ENCODE measurements at places on chromosomes 3 and 15.

- DNase-seq, result peak; percentile 27
These were observed 7.3 kb downstream of the CCDC14 start for GRCh38 chr3:123953735-123954134.

DNA sequence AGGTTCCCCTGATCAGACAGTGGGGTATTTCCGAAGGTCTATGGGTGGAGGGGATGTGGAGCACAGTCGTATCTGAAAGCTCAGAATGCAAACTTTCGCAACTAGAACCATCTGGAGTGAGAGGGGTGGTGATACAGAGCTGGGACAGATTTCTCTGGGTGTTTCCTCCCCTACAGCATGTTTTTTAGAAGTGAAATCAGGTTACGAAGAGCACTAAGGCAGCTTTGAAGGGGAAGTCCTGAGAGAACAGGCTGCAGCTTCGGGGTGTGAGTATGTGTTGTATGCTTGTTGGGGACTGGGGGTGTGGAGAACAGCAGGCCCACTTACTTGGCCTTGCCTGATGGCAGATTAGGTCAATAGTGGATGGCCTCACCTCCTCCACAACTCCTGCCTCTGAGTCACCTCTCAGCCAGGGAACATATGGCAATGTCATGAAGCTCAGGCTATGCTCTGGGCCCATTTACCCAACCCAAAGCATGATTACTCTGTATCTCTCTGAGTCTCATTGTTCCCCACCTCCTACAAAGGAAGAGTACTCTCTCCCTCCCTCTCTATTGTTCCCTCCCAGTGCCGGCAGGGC is 107.2 kb upstream of the RASGRP1 start:
- no peak for DNase-seq

- no peak for DNase-seq
These were observed 247.7 kb upstream of the CTNNB1 start for GRCh38 chr3:40951636-40952035.

GRCh38 chr15:34851751-34852150 is 56.4 kb upstream of the ACTC1 start:
- no peak for DNase-seq

DNA sequence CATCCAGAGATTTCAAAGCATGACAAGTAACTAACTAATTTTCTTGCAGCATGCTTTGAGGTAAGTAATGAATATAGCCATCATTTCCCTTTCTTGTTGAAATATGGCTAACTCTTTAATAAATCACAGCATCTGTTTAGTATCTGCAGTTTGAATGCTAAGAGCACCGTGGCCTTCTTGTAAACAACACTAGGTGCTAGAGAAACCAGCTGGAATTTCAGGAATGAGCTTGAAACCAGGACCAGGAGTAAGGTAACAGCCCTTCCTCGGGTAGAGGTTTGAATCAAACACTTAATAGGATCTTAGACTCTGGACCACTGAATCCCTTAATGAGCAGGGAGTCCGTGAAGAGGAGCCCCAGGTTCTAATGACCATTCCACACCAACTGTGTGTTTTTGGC is 13.6 kb downstream of the CALML4 start:
- DNase-seq, result no peak

GRCh38 chr15:26395624-26396023 is 377.2 kb downstream of the GABRB3 start:
- DNase-seq, result no peak

GRCh38 chr3:163935411-163935810 is 1142.9 kb downstream of the SI start:
- no peak for DNase-seq

DNA sequence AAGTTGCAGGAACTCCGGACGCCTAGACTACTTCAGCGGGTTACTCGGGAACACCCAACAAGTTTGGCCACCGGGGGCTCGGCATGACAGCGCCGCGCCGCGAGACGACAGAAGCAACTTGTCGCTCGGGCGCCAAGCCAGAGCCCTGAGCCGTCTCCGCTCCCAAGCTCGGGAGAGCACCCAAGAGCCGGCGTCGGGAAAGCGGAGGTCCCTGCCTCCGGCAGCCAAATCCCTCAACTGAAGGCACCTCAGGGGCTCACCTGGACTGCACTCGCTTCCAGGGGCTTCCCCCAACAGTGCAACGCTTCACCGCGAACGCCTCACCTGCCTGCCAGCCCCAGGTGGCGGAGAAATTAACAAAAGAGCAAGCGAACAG is 640 bp downstream of the MB21D2 start:
- DNase-seq, result peak; percentile 65

DNA sequence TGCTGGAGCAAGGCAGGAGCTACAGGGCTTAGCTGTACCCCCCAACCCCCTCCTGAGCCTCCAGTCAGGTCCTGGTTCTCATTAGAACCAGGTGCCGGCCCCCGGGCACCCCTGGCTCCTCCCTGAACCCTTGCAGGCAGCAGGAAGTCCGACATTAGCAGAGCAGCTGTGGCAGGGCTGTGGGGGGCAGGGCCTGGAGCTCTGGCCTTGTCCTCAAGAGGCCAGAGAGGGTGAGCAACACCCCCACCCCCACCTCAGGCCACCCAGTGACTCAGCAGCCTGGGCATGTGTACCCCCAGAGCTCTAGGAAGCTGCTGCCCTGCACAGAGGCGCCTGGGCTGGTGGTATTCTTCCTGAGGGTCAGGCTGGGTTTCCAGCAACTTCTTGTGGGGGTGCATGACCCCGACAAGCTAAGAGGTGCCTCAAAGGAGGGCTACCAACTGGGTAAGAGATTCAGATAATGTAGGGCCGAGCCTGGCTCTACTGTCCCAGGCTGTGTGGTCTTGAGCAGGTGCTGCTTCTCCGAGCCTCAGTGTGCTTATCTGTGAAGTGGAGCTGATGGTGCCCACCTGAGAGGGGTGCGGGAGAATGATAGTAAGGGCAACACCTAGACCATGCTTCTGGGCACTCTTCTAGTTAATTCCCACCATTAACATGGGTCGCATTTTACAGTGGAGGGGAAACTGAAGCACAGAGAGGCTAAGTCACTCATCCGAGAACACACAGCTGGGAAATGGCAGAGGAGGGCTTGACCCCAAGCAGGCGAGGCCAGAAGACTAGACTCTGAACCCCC is 16.0 kb downstream of the H1-8 start:
- no peak for DNase-seq

DNA sequence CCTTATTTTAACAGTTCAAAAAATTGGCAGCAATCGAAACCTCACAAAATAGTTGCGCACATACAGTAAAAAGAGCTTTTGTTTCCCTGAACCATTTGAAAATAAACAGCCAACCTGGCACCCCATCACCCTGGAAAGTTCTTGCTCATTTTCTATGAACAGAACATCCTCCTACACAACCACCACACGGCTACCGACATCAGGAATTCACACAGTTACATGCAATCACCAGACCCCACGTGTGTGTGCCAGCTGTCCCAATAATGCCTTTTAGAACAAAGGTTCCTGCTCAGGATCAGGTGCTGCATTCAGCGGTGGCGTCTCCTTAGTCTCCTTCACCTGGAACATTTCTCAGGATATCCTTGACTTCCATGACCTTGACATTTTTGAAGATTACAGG is 186.5 kb downstream of the KLF13 start:
- DNase-seq, result no peak

DNA sequence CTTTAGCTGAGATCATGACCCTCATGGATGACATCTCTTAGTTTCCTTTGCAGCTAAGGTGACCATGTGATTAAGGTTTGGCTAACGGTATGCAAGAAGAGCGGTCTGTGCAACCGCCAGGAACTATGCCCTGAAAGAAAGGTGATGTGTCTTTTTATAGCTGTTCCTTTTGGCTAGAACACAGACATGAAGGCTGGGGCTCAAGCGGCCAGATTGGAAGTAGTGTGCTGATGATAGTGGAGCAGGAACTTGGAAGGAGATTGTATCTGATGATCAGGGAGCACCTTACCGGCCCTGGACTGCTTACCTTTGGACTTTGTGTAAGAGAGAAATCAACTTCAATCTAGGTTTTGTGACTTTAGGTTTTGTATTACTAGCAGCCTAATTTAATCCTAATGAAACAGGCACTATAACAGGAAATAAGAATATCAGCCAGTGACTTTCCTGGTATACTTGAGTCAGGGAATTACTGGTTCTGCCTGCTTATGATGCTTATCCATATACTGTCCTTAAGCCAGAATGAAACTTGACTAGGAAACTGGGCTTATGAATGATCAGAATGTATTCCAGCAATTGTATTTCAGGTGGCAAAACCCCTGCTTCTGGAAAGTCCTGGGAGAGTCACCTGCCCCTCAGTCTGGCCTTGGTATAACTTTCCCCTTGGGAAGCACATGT is 164.3 kb upstream of the LRIG1 start:
- DNase-seq, result no peak

DNA sequence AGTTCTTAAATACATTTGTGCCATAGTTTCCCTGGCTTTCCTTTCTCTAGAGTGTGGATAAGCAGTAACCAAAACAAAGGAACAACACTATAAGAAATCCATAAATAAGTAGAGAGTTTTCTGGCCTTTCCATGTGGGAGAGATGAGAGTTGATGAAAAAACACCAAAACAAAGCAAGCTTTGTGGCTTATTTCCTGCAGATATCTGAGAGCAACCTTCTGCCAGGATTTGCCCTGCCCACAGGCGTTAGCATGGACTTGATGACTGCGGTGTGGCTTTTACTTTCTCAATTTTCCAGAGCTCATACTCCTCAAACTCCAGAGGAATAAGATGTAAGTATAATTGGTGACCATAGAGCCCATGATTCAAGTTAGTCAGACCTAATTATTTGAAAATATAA is 194.9 kb downstream of the RAP2B start:
- no peak for DNase-seq

DNA sequence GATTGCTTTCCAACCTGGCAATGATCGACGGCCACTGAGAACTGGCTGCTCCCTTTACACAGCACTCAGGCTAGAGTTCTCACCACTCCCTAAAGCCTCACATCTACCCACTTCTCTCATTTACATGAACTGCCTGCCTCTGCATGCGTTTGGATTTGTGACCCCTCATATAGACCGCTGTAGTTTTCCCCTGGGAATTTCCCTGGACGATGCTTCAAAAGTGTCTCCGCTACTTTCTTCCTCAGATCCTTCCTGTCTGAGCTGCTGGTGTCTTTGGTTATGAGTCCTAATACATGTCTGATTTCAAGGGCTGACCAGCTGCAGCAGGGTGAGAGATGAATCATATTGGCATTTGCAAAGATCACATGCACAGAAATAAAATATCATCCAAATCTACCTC is 116.7 kb upstream of the ETV5 start:
- no peak for DNase-seq

- DNase-seq, result no peak
These were observed 22.1 kb upstream of the TJP1 start for GRCh38 chr15:29844290-29844903.

DNA sequence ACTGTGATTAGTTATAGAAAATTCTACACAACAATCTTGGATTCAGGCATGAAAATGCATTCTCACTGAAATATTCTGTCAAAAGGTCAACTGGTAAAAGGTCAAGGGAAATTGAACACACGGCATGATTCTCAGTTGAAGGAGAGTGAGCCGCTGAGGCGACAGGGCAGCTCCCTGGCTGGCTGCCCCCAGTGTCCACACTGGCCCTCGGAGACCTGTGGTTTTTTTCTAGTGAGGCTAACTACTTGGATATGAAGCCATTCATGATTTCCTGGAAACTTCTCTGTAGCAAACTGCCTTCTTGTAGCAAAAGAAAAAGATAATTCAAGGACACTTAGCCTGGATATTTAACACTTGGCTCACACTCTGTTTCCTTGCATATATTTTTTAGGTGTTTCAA is 37.2 kb downstream of the AADACL2 start:
- DNase-seq, result no peak

DNA sequence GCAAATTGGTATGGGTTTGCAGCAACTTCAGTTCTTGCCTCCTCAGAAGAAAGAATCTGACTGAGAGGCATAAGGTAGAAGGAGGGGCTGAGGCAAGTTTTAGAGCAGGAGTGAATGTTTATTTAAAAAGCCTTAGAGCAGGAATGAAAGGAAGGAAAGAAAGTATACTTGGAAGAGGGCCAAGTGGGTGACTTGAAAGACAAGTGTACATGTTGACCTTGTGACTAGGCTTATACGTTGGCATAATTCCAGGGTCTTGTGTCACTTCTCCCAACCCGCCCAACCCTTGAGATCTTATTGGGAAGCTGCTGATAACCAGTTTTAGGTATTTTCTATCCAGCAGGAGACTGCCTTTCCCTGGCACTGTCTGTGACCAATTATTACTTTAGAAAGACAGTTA is 436.9 kb upstream of the ZNF717 start:
- no peak for DNase-seq

DNA sequence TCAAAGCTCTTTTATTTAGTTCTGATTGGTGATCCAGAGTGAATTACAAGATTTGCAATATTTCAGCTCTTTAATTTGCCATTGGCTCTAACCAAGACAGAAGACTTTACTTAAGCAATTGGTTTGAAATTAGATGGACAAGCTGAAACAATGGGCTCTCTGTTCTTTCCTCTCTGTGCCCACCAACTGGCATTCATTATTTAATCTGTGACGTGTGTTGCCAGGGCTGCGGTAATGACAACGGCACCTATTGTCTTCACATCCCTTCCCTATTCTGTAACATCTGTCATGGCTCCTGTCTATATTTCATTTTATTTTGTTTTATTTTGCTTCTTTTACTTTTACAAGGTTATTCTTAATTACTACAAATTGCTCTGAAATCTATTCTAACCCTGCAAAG is 33.9 kb downstream of the PLD1 start:
- DNase-seq, result no peak

GRCh38 chr3:105611304-105612192 is 244.8 kb downstream of the ALCAM start:
- DNase-seq, result peak; percentile 60

- no peak for DNase-seq
These were observed 15.1 kb downstream of the U2SURP start for GRCh38 chr3:143016321-143016972.

GRCh38 chr15:40470423-40471104 is at the start of gene CHST14:
TSS of gene CHST14 (plus strand) at chr15:40470984. CDS start at chr15:40471214, 230 bp downstream.
- DNase-seq, result peak; percentile 9

DNA sequence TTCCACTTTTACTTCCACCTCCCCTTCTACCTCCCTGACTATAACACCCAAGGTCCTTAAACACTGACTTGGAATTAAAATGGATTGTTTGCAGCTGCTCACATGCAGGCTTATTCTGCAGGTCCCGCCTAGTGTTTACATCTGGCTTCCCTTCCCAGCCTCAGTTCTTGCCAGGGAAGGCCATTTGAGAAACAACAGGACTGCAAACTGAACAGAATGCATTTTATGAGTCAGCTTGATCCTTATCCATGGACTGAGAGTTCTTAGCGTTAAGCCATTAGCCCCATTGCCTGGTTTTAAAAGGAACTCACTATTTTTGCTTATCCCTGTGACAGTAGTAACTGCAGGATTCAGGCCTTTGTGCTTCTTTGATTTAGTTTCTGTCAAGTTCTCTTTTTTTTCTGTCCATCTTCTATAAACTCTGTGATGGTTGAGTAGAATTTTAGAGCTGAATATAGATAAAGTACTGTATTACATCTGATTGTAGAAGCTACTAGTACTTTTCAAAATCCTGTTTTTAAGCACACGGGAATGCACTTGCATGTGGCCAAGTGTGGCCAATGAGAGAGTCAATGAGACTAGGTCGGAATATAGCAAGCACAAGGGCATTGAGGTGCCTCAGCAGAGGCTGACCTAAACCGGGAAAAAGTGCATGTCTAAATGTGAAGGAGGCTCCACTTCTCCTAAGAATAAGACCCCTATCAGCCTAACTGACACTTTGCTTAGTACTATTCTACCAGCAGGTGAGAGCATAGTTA is 106.4 kb downstream of the TUSC7 start:
- no peak for DNase-seq
